NCI-H187 (cell line): ENCODE measurements at places on chromosomes 3 and 15.
A peak's percentile ranks its signal among the peaks of the same experiment; 100 is the strongest.

GRCh38 chr3:385151-385550 lies 188.6 kb downstream of the CHL1 start:
- DNase-seq = no peak

- no peak for DNase-seq
Measured at GRCh38 chr3:188914552-188914951, 257.2 kb upstream of the TPRG1 start.

DNA sequence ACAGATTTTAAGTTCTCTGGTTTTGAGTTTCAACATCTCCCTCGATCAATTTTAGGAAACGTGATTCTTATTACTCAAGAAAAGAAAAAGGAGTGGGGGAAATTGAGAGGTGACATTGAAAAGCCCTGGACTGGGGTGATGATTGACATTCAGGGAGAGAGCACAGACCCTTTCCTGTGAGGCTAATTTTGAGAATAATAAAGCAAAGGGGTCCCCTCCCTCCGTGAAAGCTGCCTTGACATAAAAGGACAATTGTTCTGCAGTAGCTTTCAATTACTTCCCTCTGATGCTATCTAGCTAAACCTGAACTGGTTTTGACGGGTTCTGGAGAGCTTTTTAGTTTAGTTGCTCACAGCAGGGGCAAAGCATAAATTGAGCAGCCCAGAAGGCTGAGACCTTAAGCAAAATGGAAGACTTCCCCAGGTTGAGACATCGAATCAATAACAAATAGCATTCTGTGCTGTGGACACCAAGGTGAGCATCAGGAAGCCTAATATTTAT lies 14.4 kb upstream of the CMTM8 start:
- no peak for DNase-seq

DNA sequence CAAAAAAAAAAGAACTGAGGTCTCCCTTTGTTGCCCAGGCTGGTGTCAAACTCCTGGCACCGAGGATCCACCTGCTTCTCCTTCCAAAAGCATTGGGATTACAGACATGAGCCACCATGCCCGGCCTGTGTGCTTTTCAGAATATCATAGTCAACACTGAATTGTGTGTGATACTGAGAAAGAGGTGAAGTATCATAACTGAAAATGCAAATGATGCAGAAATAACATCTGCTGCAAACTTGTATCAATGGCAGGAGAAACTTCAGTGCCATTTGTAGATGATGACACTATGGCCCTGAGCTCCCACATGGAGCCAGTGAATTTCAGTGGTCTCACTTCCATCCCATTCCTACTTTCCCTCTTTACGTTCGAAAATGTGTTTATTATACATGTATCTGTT lies 21.9 kb downstream of the IL12A start:
- no peak for DNase-seq

DNA sequence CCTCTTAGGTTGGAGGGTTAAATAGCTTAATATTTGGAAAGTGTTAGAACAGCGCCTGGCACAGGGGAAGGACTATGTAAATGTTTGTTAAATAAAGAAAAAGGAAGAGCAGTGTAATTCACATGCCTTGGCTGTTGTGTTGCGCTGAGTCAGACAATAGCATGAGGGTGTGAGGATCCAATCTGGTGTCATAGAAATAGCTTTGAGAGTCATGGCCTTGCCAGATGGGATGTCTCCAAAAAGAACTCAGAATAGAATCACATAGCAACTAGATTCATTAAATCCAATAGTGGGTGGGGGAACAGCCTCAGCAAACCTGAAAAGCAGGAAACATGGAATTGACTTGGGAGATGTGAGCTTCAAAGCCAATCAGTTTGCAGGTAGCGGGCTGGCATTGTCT lies 3.9 kb upstream of the RBSN start:
- no peak for DNase-seq

DNA sequence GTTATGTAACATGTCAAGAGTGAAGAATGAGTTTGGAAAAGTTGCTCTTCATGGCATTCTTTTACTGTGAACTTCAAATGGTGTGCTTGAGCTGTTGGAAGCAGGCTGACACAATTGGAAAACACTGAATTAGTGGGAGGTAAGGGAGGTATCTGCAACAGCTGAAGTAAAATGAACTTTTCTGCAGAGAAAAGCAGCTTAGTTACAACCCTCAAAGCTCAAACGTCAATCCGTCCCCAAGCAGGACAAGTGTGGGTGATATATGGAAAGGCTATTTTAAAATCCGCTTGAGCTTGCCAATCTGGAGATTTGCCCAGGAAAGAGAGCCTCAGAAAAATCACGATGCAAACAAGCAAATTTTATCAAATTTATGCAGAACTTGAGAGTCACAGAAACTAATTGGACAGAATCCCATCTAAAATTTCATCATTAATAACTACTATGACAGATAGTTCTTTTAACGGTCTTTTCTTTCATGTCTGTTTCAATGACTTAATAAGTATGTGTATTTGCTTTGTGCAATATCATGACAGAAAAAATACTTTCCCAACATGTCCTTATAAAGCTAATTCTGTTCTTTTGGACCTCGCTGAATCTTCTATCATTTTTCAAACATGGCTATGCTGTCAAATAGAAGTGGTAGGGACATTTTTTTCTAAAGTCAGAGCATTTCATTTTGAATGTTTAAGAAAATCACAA lies 266.6 kb upstream of the SLITRK3 start:
- no peak for DNase-seq

- no peak for DNase-seq
Measured at GRCh38 chr3:178771511-178771910, 235.3 kb downstream of the KCNMB2 start.

DNA sequence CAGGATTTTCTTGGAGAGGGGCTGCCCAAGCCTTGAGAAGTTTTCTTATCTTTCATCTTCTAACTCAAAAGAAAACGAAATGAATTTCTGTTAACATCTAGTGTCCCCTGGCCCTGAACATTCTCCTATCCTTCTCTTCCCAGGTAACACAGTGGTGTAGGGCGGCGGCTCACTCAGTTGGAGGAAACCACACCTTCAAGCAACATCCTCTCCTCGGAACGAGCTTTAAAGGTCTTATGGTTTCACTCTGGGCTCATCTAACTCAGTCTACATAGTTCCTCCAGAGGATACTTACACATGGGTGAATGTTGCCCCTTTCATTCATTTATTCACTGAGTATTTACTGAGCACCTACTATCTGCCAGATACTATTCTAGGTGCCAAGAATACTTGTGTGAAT lies 31.0 kb upstream of the KLHL6 start:
- DNase-seq = no peak

DNA sequence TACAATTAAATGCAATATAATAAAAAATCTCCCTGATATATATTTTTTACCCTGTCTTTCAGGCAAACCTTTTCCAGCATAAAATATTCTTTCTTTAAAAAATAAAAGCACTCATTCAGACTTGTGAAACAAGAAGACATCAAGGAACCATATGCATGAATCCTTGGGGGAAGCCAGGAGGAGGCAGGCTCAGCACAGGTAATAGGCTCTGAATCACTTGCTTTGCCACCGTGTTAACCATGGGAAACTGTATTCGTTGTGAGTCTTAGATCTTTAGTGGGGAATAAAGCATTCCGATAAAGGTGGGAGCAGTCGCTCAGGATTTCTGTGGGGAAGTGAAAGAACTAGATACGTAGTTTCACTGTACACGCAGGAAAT lies 42.4 kb downstream of the FBN1 start:
- DNase-seq = no peak

DNA sequence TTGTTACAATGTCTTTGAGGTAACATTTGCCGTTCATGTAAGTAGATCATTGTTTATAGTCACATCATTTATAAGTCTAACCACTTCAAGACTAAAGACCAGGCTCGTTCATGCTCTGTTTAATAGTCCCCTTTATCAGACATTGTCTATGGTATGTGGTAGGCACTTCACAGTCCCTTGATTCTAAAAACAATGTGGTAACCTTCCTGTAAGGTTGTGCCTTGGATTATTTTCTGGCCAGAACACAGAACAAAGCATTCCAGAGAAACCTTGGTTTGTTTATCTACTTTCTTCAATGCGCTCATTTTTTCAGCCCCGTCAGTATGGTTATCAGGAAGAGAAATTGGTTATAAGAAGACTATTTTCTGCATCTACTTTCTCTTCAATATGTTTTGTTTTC lies 16.3 kb upstream of the ST3GAL6 start:
- DNase-seq = no peak

- peak; percentile 36 for DNase-seq
Measured at GRCh38 chr3:126394179-126394976, at the start of gene CFAP100. Gene CFAP100, plus strand, starts transcription at chr3:126394909. Its CDS starts 1,092 bp downstream, at chr3:126396001.

- no peak for DNase-seq
Measured at GRCh38 chr15:72284781-72285180, 12.4 kb upstream of the PARP6 start.

DNA sequence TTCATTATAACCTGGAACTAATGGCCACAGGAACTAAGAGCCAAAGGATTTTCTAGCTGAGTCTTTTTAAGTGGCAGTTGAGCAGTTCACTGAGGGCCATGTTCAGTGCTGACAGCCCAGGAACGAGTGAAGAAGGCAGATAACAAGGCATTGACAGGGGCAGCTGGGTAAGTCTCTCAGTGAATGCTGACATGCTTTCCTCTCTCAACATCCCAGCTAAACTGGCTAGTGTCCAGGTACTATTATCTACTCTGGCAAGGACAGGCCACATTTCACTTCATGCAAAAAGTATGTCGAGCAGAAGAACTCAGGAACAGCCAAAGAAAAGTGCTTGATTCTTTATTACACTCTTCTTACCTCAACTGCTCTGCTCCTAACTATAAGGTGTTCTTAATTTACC lies 515.9 kb downstream of the NLGN1 start:
- no peak for DNase-seq

GRCh38 chr15:67079361-67079760 lies 14.0 kb downstream of the SMAD3 start:
- DNase-seq = no peak

DNA sequence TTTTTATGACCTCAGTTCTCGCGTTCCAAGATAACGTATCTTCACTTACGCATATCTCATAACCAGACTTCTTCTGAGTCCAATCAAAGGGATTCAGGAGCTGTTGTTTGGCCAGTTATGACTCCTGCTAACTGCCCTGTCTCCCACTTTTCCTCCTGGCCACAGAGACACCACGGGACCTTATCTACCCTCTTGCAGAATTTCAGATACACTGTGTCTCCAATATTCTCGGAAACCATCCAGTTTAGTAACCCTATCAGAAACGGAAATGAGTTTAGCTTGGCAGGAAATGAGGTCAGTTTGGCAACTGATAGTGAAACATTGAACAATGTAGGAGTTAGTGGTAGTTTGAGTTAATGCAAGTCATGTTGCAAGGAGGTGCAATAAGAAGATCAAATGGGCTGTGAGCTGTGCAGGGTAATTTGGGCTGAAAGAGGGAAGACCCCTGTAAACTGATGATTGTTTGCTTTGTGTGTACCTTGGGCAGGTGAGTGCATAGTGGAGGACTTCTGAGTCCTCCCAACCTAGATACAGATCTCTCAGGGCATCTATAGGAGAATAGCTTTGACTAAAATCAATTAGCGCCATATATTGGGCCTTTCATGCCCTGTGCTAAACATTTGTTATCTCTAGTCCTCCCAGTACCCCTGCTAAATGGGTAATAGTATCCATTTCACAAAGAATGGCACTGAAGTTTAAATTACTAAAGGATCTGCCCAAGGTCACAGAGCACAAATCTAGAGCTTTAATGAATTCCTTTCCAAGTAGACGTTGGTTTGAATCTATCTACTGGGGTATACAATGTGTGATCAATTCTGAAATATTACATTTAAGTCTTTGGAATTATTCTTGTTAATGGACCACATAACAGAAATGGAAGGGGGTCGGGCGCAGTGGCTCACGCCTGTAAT lies 41.3 kb upstream of the PIK3CB start:
- no peak for DNase-seq

- no peak for DNase-seq
Measured at GRCh38 chr3:17243621-17244020, 358.9 kb downstream of the PLCL2 start.

DNA sequence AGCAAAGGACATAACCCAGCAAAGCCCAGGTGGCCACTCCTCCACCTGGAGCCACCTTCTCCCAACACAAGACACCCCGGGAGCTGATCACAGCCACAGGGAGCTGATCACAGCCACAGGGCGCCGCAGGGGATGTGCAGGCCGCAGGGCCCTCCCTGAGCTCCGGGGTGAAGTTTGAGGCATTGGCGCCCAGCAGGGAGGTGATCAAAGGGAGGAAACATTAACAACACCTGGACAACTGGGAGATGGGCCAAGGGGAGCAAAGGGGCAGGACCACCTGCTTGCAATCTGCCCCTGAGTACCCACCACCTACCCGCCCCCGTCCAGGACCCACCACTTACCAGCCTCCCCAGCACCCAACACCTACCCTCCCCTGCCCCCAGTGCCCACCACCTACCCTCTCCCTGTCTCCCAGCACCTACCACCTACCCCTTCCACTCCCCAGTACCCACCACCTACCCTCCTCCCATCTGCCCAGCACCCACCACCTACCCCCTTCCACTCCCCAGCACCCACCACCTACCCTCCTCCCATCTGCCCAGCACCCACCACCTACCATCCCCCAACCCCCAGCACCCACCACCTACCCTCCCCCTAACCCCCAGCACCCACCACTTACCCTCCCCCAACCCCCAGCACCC lies 2.4 kb downstream of the UROC1 start:
- no peak for DNase-seq

- DNase-seq = no peak
Measured at GRCh38 chr15:98581715-98582114, 66.6 kb upstream of the IGF1R start.

GRCh38 chr3:192181151-192181550 lies 546.2 kb downstream of the FGF12 start:
- DNase-seq = no peak

DNA sequence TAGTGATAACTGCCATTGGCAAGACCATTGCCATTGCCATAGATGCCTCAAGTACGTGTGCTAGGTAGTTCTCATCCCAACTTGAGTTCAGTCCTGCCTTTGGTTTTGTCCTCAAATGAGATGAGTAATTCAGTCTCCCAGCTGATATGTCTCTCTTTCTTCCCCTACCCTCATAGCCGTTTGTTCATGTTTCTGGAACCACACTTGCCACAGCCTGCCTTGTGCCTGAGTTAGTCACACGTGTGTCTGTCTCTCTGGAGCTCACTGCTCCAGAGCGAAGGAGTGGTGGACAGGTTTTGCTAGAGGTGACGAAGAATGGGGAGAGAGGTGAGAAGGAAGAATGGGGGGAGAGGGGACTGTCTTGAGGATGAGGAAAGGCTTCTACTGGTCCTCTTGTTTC lies 88.0 kb upstream of the IGF1R start:
- no peak for DNase-seq

DNA sequence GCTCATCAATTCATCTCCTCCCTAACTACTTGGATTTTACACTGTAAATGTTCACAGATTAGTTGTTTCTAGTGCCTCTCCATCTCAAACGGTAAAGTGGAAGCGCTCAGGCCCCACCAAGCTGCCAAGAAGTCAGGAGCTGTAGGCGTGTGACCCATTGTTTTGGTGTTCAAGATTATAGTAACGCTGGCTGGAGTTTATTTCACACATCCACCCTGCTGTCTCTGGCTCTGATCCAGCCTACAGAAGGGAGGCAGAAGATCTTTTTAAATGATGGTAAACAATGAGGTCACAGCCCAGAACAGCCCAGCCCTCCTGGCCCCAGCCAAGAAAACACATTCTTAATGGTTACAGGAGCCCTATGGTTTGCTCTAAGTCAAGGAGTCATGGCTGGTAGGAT lies 25.7 kb upstream of the GALNT15 start:
- DNase-seq = no peak

- no peak for DNase-seq
Measured at GRCh38 chr3:9201266-9201665, 48.2 kb downstream of the SRGAP3 start.

GRCh38 chr15:84913360-84913723 lies 28.9 kb downstream of the SLC28A1 start:
- DNase-seq = no peak
